ENCODE measurements at places on chromosomes 7 and 10.

DNA sequence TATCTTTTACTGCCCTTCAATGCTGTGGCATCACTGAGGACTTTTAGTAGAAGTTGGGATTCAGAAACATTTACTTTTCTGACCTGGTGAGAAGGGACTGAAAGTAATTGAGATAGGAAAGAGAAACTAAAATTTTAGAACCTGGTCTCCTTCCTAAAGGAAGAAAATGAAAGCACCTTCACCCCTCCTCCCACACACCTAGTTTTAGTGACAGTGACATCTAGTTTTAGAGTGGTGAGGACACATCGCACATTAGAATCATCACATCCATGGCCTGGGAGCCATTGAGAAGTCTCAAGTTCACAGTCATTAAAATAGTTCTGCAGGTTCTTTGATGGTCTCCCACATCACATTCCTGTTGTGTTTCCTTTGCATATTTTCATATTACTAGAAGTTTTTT lies 16.1 kb downstream of the TAS2R41 start:
- DNase-seq: no peak

DNA sequence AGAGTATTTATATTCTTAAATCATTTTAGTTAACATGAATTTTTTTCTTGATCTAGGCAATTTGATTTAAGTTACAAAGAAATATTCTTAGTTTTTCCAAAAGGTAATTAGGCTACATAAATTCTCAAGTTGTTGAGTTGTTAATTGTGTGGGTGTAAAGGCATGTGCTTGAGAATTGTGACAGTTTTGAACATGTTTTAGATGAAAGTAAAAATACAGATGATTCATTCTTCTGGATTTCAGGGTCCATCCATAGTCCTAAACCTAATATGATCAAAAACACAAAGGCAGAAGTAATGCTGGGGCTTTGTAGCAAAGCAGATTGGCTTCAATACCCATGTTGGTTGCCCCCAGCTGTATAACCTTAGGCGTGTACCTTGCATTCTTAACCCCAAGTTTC lies 127.9 kb downstream of the CPED1 start:
- no peak for DNase-seq

GRCh38 chr7:155456738-155457543 lies 988 bp upstream of the EN2 start:
- no peak for DNase-seq

DNA sequence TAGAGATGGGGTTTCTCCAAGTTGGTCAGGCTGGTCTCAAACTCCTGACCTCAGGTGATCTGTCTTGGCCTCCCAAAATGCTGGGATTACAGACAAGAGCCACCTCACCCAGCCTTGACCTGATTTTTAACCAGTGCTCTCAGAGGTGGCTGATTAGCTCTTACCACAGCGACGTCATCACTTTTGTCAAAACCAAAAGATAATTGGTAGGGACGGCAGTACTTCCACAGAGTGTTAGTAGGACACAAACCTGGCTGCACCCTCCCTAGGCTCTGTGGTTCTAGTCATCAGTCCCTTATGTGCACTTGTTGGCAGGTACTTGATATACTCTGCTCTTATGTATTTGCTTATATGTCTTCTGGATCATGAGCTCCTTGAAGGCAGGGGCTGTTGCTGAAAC lies 74.0 kb downstream of the GPR141 start:
- DNase-seq: no peak

DNA sequence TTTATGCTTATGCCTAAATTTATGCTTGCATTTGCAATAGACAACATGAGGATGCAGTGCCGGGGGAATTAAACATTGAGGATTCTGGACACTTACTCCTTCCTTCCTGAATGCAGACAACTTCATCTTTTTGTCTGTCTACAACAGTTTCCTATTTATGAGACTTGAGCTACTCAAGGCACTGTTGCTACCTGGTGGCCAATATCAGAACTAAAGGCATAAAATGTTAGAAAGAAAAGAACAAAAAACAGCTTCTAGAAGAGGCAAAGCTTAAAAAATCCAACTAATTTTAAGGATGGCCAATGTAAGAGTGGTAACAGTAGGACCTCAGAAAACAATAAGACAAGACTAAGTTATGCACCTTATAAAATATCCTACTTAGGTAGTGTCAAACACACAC lies 144.5 kb upstream of the PTN start:
- no peak for DNase-seq

DNA sequence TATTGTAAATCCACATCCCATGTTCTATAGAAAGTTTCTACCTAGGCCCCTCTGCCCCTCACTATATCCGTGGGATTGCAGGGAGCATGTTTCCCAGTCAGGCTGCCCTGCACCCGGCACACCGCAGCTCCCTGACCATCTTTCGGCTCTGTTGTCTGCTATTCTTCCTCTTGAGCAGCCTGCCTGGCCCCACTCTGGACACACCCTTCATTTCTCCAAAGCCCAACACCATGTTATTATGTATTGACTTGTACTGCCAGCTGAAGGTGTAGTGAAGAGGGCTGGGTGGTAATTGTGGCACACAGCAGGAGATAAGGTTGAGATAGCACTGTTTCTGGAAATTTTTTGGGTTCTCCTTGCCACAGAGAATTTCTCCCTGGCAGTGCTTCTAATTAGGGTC lies 9.8 kb downstream of the LRMDA start:
- DNase-seq: no peak

- no peak for DNase-seq
Measured at GRCh38 chr10:29646960-29647461, 12.2 kb upstream of the SVIL start.

DNA sequence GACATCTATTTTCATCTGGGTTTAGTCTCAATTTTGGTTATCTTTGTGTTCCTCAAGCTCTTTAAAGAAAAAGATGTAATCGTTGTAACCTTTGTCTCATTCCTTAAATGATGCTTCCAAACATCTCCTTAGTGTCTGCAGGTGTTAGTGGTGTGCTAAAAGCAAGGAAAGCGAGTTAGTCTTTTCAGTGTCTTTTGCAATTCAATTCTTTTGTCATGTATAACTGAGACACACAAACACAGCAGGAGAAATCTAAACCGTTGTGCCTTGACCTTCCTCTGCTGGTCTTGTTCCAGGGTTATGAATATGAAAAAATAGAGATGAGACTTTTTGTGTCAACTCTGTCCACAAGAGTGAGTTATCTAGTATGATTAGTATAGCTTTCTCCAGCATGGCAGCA lies 40.7 kb downstream of the PIK3CG start:
- no peak for DNase-seq

DNA sequence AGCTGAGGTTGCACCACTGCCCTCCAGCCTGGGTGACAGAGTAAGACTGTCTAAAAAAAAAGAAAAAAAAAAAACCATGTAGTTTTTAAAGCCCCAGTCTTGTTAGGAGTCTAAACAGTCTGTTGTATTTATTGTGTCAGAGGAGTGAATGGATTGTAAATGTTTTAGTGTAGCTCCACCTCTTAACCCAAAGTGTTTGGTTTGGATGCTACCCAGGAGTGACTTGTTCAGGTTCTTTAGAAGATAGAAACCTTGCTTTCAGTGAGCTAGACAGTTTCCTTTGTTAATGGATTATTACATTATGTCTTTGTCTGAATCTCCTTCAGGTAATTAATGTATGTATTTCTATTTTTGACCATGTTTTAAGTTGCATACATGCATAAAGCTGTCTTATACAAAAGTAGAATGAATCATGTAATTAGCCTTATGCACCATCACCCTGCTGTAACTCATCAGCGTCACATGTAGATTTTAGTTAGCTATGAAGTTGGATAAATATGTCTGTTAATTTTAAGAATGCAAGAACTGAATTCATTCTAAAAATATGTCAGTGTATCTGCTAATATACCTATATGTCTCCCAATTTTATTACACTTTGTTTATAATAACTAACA lies 97.7 kb downstream of the TAF3 start:
- DNase-seq: no peak

GRCh38 chr7:54960517-54960916 lies 58.3 kb upstream of the EGFR start:
- no peak for DNase-seq

DNA sequence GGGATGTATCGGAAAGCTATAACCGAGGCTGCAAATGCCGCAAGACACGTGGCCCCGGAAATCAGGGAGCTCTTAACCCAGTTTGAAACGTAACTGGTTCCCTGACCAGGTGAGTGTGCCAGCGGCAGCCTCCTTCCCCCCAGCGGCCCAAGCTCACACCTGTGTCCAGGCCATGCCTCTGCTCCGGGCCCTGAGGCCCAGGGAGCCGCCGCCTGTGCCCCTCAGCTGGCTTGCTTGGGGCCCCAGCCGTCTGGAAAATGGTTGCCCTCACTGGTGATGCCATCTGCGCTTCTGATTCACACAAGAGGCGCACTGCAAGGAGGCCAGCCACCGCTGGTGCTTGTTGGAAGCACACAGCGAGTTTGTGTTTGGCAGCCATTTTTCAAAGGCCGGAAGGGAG lies 9.2 kb downstream of the PWWP2B start:
- DNase-seq: no peak
